Activated CD8-positive, alpha-beta T cell treated with anti-CD3 and anti-CD28 coated beads for 36 hours (primary cell): ENCODE measurements at places on chromosomes 7 and 10. TPM values are rescaled to one million over a fixed set of nuclear protein-coding genes. Genes with fewer than 3 reads are reported as not detected.

Gene NUB1
- total RNA-seq, result 42.5 TPM

GRCh38 chr7:14582010-14582409 is 320.5 kb downstream of the DGKB start:
- H3K4me1 ChIP-seq, result no peaks in the 10 kb centered on the region
- H3K36me3 ChIP-seq, result no peaks in the 10 kb centered on the region
- H3K4me3 ChIP-seq, result no peak overlapping the region
- no peak for DNase-seq

DNA sequence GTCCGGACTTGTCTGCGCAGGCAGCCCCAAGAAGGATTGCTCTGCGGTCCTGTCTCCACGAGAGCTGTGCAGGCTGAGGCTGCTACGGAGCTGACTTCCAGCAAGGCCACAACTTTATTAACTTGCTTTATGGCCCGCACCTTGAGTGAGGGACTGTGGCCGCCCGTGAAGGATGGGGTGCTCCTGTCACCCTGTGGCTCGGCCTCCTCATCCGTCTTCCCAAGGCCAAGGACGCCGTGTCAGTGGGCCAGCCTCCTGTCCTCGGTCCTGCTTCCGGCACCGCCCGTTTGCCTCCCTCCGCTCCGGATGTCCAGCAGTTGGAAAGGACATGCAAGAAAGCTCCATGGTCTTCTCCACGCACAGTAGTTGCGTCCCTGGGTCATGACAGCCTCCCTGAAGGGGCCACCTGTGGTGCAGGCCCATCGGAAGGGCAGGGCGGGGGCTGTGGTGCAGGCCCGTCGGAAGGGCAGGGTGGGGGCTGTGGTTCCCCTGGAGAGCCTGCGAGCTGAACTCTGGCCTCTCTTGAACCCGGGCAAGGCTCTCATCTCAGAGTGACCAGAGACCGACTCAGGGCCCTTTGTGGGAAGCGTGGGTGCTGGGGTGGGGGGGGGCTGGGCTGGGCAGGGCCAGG is 87.1 kb downstream of the NKX6-2 start:
- H3K4me1 ChIP-seq, result peaks cover 6% of the 10 kb centered on the region
- DNase-seq, result no peak
- H3K36me3 ChIP-seq, result peaks cover 16% of the 10 kb centered on the region
- H3K27ac ChIP-seq, result no peak overlapping the region

- no peaks in the 10 kb centered on the region for H3K36me3 ChIP-seq
- DNase-seq, result no peak
- no peak overlapping the region for H3K27ac ChIP-seq
- peaks cover 27% of the 10 kb centered on the region for H3K27me3 ChIP-seq
Observed at GRCh38 chr7:159140170-159140910, 4.3 kb downstream of the VIPR2 start.

DNA sequence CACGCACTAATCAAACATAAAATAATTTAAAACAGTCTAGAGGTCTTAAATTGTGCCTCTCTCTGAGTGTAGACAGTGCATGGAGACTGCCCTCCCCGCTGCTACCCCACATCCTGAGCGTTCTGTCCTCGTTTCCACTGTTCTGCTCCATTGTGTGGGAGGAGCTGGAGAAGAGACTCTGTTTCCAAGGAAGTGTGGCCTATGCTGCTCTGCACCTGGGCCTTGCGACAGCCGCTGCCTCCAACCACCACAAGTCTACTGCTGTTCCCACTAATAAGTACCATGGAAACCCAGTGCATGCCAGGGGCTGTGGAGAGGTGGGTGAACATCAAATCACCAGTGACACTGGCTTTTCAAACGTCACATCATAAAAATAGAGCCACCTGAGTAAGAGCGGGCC is 19.6 kb downstream of the NRG3 start:
- no peaks in the 10 kb centered on the region for H3K27me3 ChIP-seq
- H3K4me3 ChIP-seq, result no peak overlapping the region
- H3K36me3 ChIP-seq, result no peaks in the 10 kb centered on the region
- H3K27ac ChIP-seq, result no peak overlapping the region
- H3K4me1 ChIP-seq, result no peaks in the 10 kb centered on the region

- H3K36me3 ChIP-seq, result no peaks in the 10 kb centered on the region
- H3K27me3 ChIP-seq, result peaks cover 2% of the 10 kb centered on the region
- DNase-seq, result peak; percentile 37
- H3K27ac ChIP-seq, result no peak overlapping the region
- H3K4me1 ChIP-seq, result peaks cover 4% of the 10 kb centered on the region
- H3K4me3 ChIP-seq, result no peak overlapping the region
Observed at GRCh38 chr10:30581779-30582380, 47.7 kb downstream of the LYZL2 start.

DNA sequence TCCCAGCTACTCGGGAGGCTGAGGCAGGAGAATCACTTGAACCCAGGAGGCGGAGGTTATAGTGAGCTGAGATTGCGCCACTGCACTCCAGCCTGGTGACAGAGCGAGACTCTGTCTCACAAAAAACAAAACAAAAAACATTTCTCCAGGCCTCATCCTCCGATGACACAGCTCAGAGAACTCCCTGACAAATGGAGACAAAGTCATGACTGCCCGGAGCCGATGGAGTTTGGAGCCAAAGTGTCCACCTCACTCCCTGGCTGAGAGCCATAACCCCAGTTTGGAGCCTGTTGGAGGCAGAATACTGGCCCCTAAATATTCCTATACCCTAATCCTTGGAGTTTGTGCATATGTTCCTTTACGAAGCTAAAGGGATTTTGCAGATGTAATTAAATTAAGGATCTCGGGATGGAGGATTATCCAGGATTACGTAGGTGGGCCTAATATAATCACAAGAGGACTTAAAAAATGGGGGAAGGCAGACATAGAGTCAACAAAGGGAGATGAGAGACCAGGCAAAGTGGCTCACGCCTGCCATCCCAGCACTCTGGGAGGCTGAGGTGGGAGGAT is 22.7 kb downstream of the SSC4D start:
- no peak for DNase-seq
- no peaks in the 10 kb centered on the region for H3K27me3 ChIP-seq
- no peak overlapping the region for H3K27ac ChIP-seq
- H3K4me1 ChIP-seq, result peaks cover 4% of the 10 kb centered on the region
- no peaks in the 10 kb centered on the region for H3K36me3 ChIP-seq
